ENCODE measurements at places on chromosomes 2 and 18. TPM values are rescaled to one million over a fixed set of nuclear protein-coding genes. Genes with fewer than 3 reads are reported as not detected.
A peak's percentile ranks its signal among the peaks of the same experiment; 100 is the strongest.

- no peak overlapping the region for H3K4me3 ChIP-seq
- DNase-seq, result no peak
- no peak overlapping the region for H3K27ac ChIP-seq
- no peaks in the 10 kb centered on the region for H3K36me3 ChIP-seq
- H3K27me3 ChIP-seq, result no peaks in the 10 kb centered on the region
Observed at GRCh38 chr2:60544062-60544461, 9.4 kb downstream of the BCL11A start.

DNA sequence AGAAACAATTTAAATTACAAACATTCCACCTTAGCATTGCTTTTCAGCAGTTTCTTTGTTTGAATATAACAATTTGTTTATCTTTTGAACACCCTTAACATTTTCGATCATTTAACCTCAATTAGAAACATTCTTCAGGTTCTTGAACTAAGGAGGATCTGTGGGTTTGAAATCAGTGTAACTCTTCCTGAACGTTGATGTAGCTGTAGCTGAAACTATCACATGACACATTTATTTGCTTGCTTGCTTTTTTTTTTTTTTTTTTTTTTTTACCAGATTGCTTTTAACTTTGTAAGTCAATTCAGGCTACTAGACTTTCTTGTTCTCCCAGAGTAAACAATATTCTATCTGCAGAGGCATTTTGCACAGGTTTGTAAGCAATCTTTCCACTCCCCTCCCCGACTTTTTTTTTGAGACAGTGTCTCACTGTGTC lies 47.6 kb downstream of the GPD2 start:
- peak overlapping the region; percentile 68 for H3K27ac ChIP-seq
- no peaks in the 10 kb centered on the region for H3K36me3 ChIP-seq
- peak; percentile 63 for DNase-seq
- no peak overlapping the region for H3K4me3 ChIP-seq
- no peaks in the 10 kb centered on the region for H3K27me3 ChIP-seq

DNA sequence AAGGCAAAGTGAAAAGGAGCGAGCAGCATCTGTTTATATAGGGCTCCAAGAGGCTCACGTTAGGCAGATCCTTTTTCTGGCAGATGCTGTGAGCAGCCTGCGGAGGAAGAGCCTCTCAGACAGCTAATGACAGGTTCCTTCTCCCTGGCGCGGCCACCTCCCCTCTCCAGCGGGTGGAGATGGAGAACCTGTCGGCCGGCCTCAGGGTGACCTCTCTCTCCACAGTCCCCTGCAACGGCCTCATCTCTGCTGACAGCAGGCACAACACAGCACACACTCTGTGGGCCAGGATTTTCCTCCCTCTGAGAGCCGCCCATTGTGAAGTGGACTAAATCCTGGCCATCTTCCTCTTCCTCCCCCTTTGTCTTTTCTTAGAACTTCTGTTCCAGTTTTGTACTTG lies 119.8 kb downstream of the PRKCE start:
- H3K4me1 ChIP-seq, result no peaks in the 10 kb centered on the region
- H3K27me3 ChIP-seq, result no peaks in the 10 kb centered on the region
- no peaks in the 10 kb centered on the region for H3K36me3 ChIP-seq
- H3K4me3 ChIP-seq, result no peak overlapping the region
- peak; percentile 53 for DNase-seq

Gene SERPINB12
- total RNA-seq, result not detected

DNA sequence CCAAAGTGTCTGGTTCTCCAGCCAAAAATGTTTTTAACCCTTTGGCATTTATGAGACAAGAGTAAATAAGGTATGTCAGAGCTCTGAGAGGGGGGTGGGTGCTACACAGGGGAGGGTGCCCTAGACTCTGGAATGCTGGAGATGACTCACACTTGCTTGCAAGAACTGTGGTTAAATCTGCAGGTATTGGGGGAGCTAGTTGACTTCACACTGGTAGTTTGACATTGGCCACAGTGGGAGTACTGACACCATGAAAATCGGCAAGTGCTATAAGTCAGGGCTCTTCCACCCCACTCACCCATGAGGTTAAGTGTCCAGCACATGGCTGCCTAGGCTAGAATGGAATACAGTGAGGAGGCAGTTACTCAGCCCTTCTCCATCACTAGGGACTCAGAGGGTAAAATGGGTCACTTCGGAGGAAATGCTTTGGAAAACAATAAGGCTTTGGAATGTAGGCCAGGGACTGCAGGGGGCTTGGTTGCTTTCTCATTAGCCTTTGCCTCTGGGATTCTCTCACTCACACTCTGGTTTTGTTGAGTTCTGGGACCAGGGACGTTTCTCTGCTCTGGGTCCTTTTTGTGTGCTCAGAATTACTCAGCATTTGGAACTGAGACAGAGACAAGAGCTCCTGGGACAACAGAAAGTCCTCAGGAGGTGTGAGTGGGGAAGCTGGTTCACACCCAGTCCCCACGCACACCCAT lies 91.6 kb downstream of the ACKR3 start:
- DNase-seq, result peak; percentile 7
- no peak overlapping the region for H3K4me3 ChIP-seq
- H3K27ac ChIP-seq, result no peak overlapping the region
- no peaks in the 10 kb centered on the region for H3K4me1 ChIP-seq
- H3K36me3 ChIP-seq, result no peaks in the 10 kb centered on the region
- no peaks in the 10 kb centered on the region for H3K27me3 ChIP-seq

GRCh38 chr18:46672062-46672970 lies 15.3 kb upstream of the LOXHD1 start:
- no peak overlapping the region for H3K4me3 ChIP-seq
- no peaks in the 10 kb centered on the region for H3K36me3 ChIP-seq
- H3K27me3 ChIP-seq, result no peaks in the 10 kb centered on the region
- H3K4me1 ChIP-seq, result no peaks in the 10 kb centered on the region
- no peak for DNase-seq

DNA sequence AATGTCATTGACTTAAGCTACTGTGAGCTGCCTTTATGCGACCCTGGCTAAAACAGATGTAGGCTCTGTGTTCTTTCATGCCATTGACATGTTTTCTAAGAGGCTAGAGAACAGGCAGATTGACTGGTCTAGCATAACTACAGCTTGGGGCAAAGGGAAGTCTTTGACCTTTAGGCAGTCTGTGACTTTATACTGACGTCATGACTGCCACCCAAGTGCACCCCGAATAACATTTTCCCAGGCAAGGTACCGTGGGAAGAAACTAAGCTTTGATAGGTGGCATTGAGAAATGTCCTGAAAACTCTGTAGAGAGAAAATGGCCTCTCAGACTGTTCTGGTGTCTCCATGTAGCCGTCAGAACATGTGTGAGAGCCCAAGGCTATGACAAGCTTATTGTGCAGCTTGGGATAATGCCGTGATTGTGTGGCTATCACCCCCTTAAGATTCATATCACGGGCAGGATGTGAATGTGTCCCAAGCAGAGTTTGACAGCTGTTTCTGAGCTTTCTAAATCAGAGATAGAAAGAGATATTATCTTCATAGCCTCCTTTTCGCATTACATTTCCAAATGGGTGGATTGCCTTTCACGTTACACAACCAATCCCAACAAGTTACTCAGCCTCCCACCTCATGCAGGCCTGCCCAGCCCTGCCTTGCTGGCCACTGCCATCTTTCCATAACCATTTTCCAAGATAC lies 672.2 kb upstream of the ACVR2A start:
- peaks cover 23% of the 10 kb centered on the region for H3K4me1 ChIP-seq
- no peak overlapping the region for H3K4me3 ChIP-seq
- DNase-seq, result no peak
- peak overlapping the region; percentile 31 for H3K27ac ChIP-seq

- H3K4me3 ChIP-seq, result no peak overlapping the region
- H3K4me1 ChIP-seq, result no peaks in the 10 kb centered on the region
- no peak overlapping the region for H3K27ac ChIP-seq
Observed at GRCh38 chr18:51123936-51124486, 73.5 kb downstream of the MEX3C start.

GRCh38 chr2:68103709-68104055 lies 40.9 kb upstream of the C1D start:
- H3K4me3 ChIP-seq, result no peak overlapping the region
- H3K27me3 ChIP-seq, result no peaks in the 10 kb centered on the region
- no peak overlapping the region for H3K27ac ChIP-seq
- DNase-seq, result no peak

DNA sequence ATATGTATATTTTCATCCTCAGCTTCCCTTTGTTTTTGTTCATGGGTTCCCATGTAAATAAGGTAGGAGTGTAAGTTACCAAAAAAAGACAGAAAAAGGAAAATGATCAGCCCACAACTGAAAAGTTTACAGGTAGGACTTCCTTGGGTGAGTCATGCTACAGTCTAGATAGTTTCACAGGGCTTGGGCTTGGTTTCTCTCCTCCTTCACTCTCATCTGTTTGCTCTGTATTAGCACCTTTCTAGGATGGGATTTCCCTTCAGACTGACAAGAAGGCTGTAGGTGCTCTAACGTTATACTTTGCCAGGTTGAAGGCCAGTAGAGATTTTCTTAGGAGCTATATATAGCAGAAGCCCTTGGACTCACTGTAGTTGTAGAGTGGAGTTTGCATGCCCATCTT lies 57.9 kb downstream of the FAM171B start:
- DNase-seq, result no peak
- H3K4me1 ChIP-seq, result peaks cover 25% of the 10 kb centered on the region
- H3K27ac ChIP-seq, result no peak overlapping the region
- no peaks in the 10 kb centered on the region for H3K27me3 ChIP-seq

GRCh38 chr18:36756242-36756641 lies 72.6 kb downstream of the TPGS2 start:
- no peaks in the 10 kb centered on the region for H3K27me3 ChIP-seq
- no peak for DNase-seq
- H3K27ac ChIP-seq, result no peak overlapping the region
- H3K36me3 ChIP-seq, result no peaks in the 10 kb centered on the region
- H3K4me3 ChIP-seq, result no peak overlapping the region

GRCh38 chr2:98854682-98855081 lies 81.3 kb downstream of the CRACDL start:
- H3K27me3 ChIP-seq, result no peaks in the 10 kb centered on the region
- H3K4me3 ChIP-seq, result no peak overlapping the region
- no peaks in the 10 kb centered on the region for H3K36me3 ChIP-seq
- no peak for DNase-seq
- H3K4me1 ChIP-seq, result no peaks in the 10 kb centered on the region

DNA sequence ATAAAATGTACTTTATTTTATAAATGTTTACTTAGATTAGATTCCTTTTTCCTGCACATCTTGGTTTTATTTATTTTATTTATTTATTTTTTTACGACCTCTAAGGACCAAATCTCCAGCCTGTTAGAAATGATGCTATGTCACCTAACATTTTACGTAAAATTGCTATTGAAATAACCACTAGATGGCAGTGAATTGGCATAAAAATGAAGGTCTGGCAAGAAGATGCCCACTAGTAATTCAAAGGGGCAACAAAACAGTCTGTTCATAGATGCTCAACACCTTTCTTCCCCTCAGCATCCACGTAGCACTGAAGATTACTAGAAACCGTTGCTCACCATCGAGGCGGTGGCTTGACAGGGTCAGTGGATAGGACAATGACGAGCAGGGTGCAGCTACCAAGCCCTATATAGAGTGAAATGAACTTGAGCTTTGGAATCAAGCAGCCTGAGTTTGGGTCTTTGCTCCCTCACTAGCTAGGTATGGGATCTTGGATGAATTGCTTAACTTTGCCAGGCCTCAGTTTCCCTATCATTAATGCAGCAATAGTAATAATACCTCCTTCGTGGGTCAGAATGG lies 128.7 kb upstream of the L3MBTL4 start:
- no peaks in the 10 kb centered on the region for H3K27me3 ChIP-seq
- DNase-seq, result no peak
- no peak overlapping the region for H3K4me3 ChIP-seq
- no peaks in the 10 kb centered on the region for H3K36me3 ChIP-seq
- peaks cover 7% of the 10 kb centered on the region for H3K4me1 ChIP-seq
- no peak overlapping the region for H3K27ac ChIP-seq

DNA sequence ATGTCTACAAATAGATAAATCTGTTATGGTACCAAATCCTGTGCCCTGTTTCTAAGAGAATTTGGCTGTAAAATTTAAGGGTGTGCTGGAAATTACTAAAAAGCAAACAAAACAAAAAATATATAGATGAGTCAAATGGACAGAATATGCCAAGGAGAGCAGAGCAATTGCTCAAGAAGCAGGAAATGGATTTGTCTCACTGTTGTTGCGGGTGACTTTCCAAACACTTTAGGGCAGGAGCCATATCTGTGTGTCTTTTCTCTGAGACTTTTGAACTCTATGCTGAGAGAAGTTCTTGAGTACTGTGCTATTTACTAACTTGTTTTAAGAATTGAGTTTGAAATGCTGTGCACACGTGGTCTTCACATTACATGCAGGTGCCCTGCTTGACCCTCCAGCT lies 221.7 kb downstream of the PHLPP1 start:
- H3K36me3 ChIP-seq, result no peaks in the 10 kb centered on the region
- no peak overlapping the region for H3K4me3 ChIP-seq
- no peak for DNase-seq
- H3K4me1 ChIP-seq, result 0 out of 2 replicates have a peak, but pooled peaks cover 9% of the 10 kb centered on the region
- H3K27me3 ChIP-seq, result no peaks in the 10 kb centered on the region

- H3K36me3 ChIP-seq, result no peaks in the 10 kb centered on the region
- no peak for DNase-seq
- no peak overlapping the region for H3K27ac ChIP-seq
- H3K4me1 ChIP-seq, result no peaks in the 10 kb centered on the region
- H3K27me3 ChIP-seq, result no peaks in the 10 kb centered on the region
- H3K4me3 ChIP-seq, result no peak overlapping the region
Observed at GRCh38 chr2:124478761-124479160, 453.7 kb downstream of the CNTNAP5 start.

Gene KCTD1
- total RNA-seq, result 6.8 TPM

Gene ZBTB14
- total RNA-seq, result 14.7 TPM

- peaks cover 8% of the 10 kb centered on the region for H3K4me1 ChIP-seq
- no peak for DNase-seq
Observed at GRCh38 chr2:55120634-55121359, 70.5 kb upstream of the RTN4 start.

DNA sequence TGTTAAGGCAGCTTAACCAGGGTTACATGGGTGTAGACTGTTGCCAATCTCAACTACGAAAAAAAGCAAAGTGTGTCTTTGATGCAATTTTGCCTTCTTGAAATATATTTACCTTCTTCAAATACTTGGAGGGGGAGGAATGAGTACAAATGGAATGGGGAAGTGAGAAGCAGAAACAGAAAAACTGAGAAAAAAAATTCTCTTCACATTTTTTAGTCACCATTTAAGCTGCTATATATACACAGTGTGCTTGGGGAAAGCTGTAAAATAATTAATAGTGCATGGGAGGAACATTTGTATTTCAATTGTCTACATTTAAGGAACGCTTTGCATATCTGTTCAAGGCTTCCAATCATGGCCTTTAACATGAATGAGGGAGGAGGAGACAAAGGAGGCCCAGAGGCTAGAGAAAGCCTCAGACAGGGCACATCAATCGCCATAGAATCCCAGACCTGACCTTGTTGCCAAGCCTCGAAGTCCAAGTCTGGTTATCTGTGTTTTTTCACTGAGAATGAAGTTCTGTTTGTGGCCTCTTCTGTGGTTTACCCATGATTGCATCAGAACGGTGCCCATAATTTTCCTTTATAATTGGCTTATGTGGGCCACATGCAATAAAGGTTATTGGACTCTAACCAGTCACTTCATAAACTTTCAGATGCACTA lies 158.6 kb downstream of the PIK3C3 start:
- H3K27ac ChIP-seq, result no peak overlapping the region
- no peaks in the 10 kb centered on the region for H3K27me3 ChIP-seq
- no peak for DNase-seq

Gene RNF25
- 30.5 TPM for total RNA-seq

Gene ZSWIM2
- total RNA-seq, result not detected

- H3K36me3 ChIP-seq, result no peaks in the 10 kb centered on the region
- H3K4me3 ChIP-seq, result no peak overlapping the region
- H3K27ac ChIP-seq, result no peak overlapping the region
Observed at GRCh38 chr2:111642586-111643327, 241.2 kb downstream of the ANAPC1 start.

- no peaks in the 10 kb centered on the region for H3K4me1 ChIP-seq
- H3K27ac ChIP-seq, result no peak overlapping the region
- H3K27me3 ChIP-seq, result no peaks in the 10 kb centered on the region
- no peak overlapping the region for H3K4me3 ChIP-seq
- H3K36me3 ChIP-seq, result no peaks in the 10 kb centered on the region
- DNase-seq, result no peak
Observed at GRCh38 chr2:68776124-68776523, 41.5 kb downstream of the ARHGAP25 start.

All from Caco-2 (cell line).